Nucleus accumbens (tissue), 56 donors: ENCODE measurements at places on chromosomes 4 and X.

DNA sequence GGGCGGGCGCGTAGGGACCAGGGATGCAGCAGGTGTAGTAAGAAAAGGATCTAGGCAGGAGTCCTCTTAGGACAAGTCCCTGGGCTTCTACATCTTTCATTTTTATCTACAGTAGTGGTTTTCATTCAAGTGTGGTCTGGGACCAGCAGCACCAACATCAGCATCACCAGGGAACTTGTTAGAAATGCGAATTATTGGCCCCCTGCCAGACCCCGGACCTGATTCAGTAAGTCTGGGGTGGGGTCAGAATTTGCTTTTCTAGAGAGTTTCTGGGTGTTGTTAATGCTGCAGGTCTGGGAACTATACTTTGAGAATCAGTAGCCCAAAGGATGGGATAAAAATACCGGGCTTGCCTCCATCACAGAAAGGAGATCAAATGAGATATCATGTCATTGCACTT is 1.3 kb upstream of the PCYT1B start:
- no peak for DNase-seq

DNA sequence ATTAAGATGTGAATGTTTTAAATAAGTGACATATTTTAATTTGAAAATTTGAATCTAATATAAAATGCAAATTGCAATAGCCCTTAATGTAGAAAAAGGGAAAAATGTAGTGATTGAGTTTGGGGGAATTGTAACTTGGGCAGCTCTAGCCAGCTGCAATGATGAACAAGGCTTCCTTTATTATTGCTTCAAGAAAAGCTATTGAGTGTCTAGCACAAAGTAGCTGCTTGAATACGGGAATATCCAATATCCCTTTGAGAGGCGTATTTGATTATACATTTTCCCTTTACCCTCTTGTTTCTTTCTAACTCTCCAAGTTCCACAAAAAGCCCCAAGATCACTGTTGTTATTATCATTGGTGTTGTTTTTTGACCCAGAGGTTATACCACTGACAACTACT is 21.8 kb downstream of the IL1RAPL1 start:
- DNase-seq: no peak

- no peak for DNase-seq
These were observed 75.1 kb downstream of the TSPAN5 start for GRCh38 chr4:98583265-98583664.

- DNase-seq: no peak
These were observed 74.7 kb downstream of the PAQR3 start for GRCh38 chr4:78864405-78865024.

- DNase-seq: no peak
These were observed 193.1 kb upstream of the GPC4 start for GRCh38 chrX:133608406-133608805.

- DNase-seq: peak; percentile 27
These were observed 71.0 kb downstream of the USP46 start for GRCh38 chr4:52588097-52588496.

DNA sequence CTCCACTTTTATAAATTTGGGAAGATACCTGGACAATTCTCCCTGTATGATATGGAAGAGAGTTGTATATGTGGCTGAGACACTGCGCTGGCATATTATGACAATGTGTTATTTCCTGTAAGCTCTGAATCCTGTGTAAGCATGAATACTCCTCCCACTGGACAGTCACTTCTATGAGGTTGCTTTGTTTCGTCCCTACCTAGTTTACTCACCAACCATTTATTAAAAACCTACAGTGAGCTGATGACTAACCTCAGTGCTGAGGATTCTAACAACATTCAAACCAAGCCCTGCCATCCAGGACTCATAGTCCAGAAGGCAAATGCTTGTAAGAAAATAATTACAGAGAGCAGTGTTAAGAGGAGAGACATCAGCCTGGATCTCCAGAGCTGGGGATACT is 1632.9 kb upstream of the TENM3 start:
- no peak for DNase-seq

- no peak for DNase-seq
These were observed 151.3 kb upstream of the LEF1 start for GRCh38 chr4:108320061-108320460.

- no peak for DNase-seq
These were observed 83.0 kb downstream of the SHISA3 start for GRCh38 chr4:42480281-42480680.

- DNase-seq: no peak
These were observed 49.7 kb downstream of the ATP8A1 start for GRCh38 chr4:42607011-42607726.

DNA sequence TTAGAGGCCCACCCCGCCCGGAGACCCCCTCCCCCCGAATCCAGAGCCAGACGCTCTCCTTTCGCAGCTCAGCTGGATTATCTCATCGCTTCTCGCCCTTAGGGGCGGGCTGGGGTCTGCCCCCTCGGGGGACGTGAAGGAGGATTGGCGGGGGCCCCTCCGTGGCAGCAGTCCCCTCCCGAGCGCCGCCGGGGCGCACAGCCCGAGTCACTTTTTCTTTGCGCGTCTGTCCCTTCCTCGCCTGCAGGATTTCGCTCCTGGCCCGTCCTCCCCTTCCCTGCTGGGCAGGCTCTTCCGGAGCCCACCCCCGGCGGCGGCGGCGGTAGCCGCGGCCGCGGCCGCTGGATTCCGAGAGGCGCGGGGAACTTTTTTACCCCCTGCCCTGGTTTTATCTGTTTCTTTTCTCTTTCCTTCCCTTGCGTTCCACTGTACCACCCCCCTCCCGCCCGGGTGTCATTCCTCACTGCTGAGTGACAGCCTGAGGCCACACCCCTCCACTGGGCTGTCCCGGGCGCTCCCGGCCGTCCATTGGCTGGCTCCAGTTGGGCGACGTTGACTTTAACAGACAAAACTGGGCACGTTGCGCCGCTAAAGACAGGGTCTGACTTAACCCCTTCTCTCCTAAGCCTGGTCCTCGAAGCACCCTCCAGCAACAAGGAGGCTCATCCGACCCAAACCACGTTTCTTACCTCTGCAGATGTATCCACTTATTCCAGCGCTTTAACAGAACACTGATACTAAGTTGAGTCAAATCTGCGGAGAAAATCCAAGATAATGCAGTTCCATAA is 492 bp upstream of the NKX3-2 start:
- no peak for DNase-seq

DNA sequence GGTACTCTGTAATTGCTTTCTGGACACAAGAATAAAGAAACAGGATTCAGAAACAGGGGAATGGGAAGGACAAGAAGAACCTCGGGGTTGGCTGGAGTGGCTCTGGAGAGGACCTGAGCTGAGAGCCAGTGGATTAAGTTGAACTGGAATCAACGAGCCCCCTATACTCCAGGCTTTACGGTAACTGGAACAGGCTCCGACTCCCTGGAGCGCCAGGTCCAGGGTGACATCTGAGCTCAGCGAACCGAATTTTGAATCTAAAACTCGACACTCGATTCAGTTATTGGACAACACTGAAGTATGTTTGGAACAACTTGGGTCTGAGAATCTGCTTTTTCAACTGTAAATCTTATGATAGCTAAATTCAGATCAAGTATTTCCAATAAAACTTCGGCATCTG is 23.9 kb downstream of the HMX1 start:
- no peak for DNase-seq

DNA sequence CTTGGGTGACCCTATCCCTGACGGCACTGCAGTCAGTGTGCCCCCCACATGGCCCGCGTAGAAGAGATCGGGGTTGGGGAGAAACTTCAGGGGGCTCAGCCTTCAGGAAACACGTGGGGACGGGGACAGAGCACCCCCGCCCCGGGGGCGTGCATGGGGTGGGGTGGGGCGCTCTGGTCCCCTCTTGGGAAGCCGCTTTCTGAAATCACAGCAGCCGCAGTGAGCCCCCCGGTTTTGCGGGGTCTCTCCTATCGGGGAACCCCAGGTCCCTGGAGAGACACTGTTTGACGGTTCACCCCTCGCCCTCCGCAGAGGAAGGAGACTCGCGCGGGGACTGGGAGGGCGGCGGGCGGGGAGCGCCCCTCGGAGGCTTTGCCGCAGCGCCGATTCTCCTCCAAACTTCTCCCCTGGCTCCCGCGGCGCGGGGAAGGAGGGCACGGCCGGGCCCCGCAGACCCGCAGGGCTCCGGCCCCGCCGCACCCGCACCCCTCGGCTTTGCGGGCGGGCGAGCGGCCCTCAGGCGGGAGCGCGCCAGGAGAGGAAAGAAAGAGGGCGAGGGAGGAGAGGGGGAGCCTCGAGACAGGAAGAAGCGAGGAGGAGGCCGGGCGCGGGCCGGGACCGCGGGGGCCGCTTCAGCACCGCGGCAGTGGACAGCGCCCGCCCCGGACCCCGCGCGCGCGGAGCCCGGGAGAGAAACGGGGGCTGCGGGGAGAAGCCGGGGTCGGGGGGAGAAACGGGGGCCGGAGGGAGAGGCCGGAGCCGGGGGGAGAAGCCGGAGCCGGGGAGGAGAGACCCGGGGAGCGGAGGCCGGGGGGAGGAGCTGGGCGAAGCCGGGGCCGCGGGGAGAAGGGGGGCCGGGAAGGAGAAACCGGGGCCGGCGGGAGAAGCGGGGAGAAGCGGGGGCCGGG is 612 bp downstream of the CPLX1 start:
- no peak for DNase-seq

GRCh38 chrX:74160358-74160757 is 143.6 kb upstream of the ZCCHC13 start:
- DNase-seq: no peak
